ENCODE measurements at places on chromosomes 4 and X.

DNA sequence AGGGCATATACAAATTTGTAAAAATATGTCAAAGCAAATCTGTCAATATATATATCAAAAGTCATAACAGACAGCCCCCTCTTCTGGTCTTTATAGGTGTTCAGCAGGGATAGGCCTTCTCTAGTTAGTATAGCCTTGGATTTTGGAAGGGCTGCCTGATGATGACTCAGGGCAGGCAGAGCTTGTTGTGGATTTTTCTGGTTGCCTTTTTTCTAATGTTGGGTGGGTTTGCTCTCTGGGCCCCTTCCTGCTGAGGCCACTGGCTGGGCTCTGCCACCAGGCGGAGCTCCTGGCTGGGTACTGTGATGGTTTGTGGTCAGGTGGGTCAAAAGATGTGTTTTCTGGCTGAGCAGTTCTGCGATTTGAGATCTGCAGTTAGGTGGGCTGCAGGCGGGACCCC is 294.2 kb downstream of the GRIA2 start:
- DNase-seq: no peak

- no peak for DNase-seq
Measured at GRCh38 chr4:158079661-158080060, 93.2 kb downstream of the GASK1B start.

DNA sequence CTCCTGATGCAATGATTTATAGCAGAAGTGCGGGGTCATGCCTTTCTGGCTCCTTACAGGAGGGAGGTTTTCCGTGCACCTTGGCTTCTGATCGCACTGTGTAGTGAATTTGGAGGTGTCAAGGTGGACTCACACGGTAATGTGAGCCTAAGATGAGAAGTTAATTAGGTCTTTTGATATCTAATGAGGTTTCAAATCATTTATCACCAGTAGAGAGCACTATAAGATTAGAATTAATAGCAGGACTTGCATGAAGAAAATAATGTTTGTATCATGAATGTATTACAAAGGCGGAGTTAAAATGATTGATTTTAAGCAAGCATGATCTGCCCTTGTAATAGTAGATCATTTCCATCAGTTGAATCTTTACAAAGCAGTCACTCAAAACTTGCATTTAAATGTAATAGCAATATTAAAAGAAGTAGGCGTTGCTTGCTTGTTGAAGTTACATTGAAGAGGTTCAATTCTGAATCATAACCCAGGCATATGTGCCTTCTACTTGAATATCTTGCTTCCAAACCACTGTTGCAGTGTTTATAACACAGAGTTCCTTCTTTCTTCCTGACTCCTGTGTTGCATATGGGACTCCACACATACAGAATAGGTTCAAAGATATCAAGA is 152.1 kb downstream of the FMR1NB start:
- peak; percentile 0 for DNase-seq

- DNase-seq: no peak
Measured at GRCh38 chrX:55240788-55241340, 20.7 kb downstream of the PAGE5 start.

GRCh38 chrX:124719060-124719459 is 372.7 kb downstream of the SH2D1A start:
- DNase-seq: no peak

GRCh38 chr4:8224975-8225625 is 26.0 kb downstream of the SH3TC1 start:
- no peak for DNase-seq

DNA sequence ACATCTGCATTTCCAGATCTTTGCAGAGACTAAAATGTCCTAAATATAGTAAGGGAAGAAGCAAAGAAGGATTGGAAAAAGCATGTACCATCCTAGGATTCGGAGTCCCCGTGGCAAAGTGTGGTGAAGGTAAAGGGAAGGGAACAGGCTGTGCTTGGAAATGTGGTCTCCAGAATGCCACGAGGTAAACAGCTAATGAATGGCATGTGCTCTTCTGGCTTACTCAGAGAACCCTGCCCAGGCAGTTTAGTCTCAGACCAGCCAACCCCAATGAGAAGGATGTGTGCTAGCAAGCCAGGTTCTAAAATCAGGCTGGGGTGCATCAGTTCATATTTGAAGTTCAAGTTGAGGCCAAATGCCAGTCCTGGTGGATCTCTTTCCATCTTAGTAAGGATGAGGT is 113.1 kb downstream of the RS1 start:
- DNase-seq: no peak

GRCh38 chr4:1365271-1366178 is 18.5 kb downstream of the UVSSA start:
- DNase-seq: no peak

GRCh38 chr4:47061435-47061834 is 30.1 kb downstream of the GABRB1 start:
- no peak for DNase-seq

DNA sequence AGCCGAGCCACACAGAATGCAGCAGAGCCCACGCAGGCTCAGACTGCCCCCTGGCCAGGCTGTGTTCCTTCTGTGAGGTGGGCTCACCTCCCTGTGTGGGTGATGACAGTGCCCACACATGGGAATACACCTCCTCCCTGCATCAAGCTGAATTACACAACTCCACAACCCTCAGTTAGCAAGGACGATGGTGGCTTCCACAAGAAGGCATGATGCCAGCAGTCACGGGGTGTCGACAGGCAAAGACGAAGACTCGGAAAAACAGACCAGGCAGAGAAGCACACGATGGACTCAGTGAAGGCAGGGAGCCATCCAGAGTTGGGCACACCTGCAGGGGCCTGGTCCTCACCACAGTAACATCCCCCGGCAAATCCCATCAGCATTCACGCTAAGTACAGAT is 12.1 kb downstream of the LETM1 start:
- peak; percentile 42 for DNase-seq

DNA sequence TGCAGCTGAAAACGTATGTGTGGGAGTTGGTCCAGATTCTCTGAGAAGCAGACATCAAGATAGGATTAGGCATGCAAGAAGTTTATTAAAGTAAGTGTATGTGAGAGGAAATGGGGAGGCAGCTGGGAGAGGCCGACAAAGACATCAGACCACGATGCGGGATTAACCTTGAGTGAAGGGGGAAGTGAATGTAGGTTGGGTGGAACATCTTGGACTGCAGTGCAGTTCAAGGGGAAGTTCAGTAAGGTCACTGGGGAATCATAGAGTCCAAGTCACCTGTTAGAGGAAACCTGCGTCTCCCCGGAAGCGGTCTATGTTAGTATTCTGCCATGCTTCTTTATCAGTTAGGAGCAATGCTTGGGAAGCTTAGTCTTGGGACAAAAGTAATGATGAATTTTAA is 22.0 kb downstream of the CXCL8 start:
- no peak for DNase-seq

GRCh38 chrX:156000361-156000926 is 2.9 kb downstream of the IL9R start:
- DNase-seq: no peak

GRCh38 chr4:16226816-16227461 is 668 bp upstream of the TAPT1 start:
- DNase-seq: peak; percentile 74

DNA sequence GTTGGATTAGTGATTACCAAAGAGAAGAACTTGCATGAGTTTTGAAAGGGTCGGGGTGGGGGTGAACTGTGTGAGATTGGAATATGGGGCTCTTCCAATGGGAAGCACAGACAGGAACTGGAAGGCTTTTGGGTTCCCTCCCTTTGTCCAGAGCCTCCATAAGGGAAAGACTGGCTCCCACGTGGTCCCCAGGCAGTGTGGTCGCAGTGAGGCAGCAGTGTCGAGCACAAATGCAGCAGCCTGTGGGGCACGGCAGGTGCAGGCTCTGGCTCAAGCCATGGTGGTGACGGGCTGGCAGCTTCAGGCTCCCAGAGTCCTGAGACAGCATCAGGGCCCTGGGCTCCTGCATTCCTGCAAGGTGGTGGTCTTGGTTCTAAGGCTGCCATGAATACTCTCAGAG is 45.5 kb downstream of the VCX2 start:
- DNase-seq: no peak

- no peak for DNase-seq
Measured at GRCh38 chrX:13471269-13471668, 98.1 kb upstream of the EGFL6 start.

DNA sequence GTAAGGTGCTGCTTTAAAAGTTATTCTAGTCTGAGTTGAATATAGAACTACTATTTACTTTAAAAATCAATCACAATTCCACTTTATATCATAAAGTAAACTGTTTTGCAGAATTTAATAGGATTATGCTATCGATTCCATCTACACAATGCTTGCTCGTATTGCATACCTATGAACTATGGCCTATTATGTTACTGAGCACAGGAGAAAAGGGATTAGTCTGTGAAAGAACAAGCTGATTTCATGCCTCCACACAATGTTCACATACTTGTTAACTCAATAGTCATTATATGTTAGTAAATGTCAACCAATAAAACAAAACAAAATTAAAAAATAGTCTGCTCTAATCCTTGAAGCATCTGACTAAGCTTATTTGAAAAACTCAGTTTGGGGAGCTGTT is 223.6 kb downstream of the PCDH10 start:
- DNase-seq: no peak

GRCh38 chrX:31837445-31838049 is 765.7 kb upstream of the FTHL17 start:
- DNase-seq: peak; percentile 31

DNA sequence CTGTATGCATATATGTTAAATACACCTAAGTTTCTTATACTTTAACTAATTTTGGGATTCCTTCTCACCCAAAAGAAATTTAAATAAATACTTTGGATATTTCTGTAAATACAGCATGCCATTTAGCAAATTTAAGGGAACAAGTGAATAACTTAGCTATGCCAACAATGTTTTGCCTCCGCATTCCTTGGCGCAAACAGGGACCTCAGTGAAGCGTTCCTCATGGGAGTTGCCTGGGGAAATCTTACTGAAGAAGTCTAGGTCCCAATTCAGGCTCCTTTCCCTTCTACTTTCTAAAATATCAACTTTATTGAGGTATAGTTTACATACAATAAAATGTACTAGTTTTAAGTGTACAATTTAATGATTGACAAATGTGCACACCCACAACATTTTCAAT is 25.0 kb downstream of the COL4A5 start:
- DNase-seq: no peak

DNA sequence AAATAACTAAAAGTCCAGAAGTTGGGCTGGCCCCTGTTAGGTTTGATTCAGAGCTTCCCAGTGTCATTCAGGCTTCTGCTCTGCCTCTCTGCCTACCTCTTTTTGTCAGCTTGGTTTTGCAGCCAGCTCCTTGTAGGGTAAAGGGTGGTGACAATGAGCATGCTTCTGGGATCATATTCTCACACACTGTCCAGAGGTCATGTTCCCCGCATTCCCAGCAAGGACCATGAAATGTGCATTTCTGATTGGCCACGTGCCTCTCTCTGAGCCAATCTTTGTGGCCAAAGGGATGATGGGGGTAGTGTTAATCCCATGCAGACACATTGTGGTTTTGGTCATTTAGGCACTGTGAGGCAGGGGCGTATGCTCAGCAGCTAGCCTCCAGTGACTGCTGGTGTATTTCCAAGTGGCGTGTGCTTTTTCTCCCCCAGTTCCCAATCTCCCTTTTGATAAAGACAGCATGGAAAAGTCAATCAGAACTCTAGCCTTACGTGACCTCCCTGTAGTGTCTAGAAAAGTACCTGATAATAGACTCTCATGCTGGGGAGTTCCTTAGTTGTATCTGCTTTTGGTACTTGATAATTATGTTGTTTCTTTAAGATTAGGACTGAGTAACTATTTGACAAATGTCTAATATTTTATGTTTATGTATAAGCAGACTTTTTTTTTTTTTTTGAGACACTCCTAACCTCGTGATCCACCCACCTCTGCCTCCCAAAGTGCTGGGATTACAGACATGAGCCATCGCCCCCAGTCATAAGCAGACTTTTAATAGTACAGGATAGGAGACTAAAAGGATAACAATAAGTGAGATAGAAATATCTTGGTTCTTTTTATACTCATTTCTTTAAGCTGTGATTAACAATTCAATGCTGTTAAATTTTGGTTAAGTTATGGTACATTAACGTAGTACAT is 57.8 kb downstream of the KIAA0232 start:
- DNase-seq: peak; percentile 79

DNA sequence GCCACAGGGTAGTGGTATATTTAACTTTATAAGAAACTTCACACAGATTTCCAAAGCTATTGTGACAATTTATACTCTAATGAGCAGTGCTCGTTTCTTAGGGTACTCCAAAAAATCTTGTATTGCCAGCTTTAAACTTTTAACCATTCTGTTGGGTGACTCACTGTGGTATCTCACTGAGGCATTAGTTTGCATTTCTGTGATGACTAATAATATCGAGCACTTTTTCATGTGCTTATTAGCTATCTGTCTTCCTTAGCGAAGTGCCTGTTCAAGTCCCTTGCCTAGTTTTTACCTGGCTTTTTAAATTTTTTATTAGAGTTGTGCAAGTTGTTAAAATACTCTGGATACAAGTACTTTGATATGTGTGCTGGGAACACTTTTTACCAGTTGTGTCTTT is 5.5 kb downstream of the PNMA3 start:
- no peak for DNase-seq

DNA sequence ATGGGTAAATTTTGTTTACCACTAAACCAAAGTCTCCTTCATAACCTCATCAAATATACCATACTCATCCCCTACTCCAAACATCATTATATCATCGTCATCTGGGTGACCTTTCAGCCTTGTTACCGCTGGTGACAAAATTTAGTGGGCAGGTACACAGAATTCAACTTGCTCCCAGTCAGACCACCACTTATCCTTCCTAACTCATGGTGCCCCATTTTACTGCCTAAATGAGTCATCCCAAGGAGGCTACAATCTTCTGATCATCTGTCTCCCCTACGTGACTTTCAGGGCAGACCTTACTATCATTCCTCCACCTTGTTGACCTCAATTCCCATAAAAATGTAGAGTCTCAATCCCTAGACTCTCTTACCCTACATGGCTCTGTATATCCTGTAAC is 49.6 kb downstream of the DCHS2 start:
- no peak for DNase-seq

DNA sequence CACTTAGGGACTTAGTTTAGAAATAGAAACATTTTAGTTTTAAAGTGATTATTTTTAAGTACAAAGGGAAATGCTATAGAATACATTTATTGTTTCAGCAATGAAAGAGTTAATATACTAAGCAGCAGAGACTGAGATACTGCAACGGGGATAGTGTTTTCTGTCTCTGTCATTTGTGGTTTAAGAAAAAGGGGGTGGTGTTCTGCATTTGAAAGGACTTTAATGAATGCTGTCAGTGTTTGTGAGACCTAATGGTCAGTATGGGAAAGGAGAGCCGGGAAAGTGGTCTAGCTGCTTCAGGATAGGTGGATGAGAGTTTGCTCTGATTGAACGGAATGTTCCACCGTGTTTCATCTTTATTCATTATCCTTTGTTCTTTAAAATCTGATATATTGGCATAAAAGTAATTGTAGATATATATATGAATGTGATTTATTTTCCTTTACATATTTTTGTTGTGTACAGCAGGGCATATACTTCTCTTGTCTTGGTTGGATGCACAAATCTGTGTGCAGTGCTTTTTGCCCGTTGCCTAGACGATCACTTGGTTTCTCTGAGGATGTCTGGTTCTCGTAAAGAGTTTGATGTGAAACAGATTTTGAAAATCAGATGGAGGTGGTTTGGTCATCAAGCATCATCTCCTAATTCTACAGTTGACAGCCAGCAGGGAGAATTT is at the start of gene KLHL5:
TSS of gene KLHL5 (plus strand) at position 139 of the 676 bp plus-strand sequence. CDS start at position 560, 421 bp downstream.
- DNase-seq: no peak

GRCh38 chr4:51960486-51960885 is 59.7 kb downstream of the LRRC66 start:
- DNase-seq: no peak

GRCh38 chr4:166049036-166049435 is 176.0 kb downstream of the TLL1 start:
- DNase-seq: no peak

All from cardiac muscle cell (in vitro differentiated cells and primary cell).